ENCODE measurements at places on chromosomes 1 and 21. TPM values are rescaled to one million over a fixed set of nuclear protein-coding genes. Genes with fewer than 3 reads are reported as not detected.
A peak's percentile ranks its signal among the peaks of the same experiment; 100 is the strongest.

DNA sequence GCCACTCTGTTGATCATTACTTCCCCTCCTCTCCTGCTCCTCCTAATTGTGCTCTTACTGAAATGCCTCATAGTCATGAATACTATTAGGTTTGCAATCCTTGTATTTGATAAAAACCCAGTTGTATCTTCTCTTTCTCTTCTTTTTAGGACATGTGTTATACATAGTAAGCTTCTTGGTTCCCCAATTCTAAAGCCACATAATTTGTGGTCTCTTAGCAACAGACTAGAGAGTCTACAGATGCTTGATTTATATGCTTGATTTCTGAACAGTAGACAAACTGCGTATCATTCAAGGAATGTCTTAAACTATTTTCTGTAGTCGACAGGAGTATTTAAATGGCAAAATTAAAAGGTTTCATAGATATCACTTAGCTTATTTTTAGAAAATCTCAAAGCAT lies 1598.9 kb downstream of the PLA2G4A start:
- no peak for DNase-seq

The PCBP3 gene
- 0.34 TPM for polyA plus RNA-seq

GRCh38 chr1:231606712-231607111 lies 19.9 kb upstream of the DISC1 start:
- DNase-seq = no peak

GRCh38 chr1:85894651-85895050 lies 186.4 kb upstream of the ZNHIT6 start:
- peak; percentile 16 for DNase-seq

- DNase-seq = no peak
Measured at GRCh38 chr1:172425339-172425738, 4.9 kb downstream of the C1orf105 start.

The CHI3L1 gene
- polyA plus RNA-seq = not detected

GRCh38 chr1:229464672-229465071 lies 30.8 kb upstream of the ACTA1 start:
- no peak for DNase-seq

Data from A549 (cell line).